Esophagus squamous epithelium (tissue), 5 donors: ENCODE measurements at places on chromosomes 4 and X.

DNA sequence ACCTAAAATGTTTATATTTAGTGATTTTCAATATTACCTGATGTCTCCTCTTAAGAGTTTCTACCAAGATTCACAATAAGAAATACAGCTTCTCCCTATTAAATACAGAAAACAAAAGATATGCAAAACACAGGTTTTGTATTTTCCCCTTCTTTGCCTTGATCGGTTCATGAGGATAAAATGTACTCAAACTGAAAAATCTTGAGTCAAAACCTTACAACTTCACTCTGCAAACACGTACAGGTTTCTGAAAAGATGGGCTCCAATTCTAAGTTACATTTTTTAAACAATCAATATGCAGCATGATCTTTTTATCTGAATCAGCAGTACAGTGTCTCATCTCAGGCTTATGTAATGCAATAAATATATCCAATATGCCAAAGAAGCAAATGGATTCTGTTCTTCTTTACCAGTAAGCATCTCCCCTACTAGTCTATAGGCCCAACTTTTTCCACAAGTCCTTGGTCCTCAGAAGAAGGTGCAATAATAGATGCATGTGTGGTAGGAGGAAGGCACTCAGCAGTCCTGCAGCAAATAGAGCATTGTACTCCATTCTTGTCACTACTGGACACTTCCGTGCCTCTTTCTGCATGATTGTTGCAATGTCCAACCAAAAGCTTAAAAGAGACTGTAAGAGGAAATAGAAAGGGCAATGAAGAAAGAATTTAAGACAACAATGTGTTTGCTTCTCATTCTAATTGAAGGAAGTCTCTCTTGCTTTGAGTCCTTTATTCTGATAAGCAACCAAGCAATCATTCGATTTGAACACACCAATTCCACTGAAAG lies 3.2 kb downstream of the MAPK10 start:
- DNase-seq = no peak

DNA sequence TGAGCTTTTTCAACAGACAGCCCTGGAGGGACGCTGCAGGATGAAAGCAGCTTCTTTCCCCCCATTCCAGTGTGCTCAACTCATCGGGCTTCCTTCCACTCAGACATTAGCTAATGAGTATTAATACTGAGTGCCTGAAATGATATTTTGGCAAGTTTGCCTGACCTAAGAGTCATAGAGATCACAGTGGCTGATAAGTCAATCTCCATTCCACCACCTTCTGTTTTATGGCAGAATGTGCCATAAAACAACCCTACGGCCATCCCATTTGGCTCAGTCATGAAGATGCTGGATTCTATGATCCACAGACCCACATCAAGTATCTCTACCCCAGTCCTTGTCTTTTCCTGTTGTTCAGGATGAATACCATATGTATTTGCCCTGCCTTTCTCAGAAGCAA lies 48.3 kb upstream of the MAB21L2 start:
- DNase-seq = no peak

DNA sequence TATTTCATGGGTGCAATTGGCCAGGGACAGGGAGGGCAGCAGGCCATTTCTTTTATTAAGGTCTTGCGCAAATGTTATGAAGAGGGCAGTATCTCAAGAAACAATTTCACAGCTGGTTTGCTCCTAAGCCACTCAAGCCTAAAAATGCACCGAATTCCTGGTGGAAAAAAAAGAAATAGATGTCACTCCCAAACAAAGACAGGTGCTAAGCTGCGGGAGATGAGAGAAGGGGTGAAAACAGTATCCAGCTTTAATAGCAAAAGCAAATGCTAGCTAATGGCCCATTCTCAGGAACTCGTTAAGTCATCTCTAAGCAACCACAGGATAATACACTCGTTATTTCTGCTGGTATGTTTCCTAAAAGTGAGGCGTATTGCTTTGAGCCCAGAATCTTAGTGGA lies 116.4 kb downstream of the ARX start:
- no peak for DNase-seq

GRCh38 chr4:79073471-79073870 lies 134.2 kb upstream of the PAQR3 start:
- no peak for DNase-seq

DNA sequence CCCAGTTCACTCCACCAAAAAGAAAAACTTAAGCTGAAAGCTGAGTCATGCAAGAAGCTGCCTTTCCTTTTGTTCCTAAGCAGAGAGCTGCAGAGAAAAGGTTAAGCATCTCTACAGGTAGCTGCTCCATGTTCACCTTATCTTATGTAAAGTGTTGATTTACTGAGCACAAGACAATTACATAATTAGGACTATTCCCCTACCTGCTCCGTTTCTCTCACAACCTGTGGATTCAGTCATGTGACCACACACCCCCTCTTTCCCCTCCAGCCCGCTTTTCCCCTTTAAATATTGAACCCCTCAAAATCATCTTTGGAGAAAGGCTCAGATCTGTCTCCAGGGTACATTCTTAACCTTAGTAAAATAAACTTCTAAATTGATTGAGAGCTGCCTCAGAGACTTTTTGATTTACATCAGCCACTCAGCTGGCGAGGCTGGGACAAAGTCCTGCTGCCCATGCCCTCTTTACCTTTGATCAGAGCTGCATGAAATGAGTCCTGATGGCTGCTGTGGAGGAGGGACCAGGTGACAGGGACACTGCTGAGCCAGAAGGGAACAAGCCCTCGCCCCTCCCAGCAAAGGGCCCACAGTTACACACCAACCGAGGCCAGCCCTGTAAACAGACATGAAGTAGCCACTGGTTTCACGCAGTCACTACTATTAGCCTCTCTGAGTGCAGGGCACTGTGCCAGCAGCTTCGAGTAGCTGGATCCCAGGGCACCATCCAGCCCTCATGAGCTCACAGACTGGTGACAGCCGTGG lies 53.9 kb upstream of the C4orf50 start:
- no peak for DNase-seq

GRCh38 chrX:102958794-102959193 lies 21.7 kb downstream of the RAB40AL start:
- DNase-seq = no peak

DNA sequence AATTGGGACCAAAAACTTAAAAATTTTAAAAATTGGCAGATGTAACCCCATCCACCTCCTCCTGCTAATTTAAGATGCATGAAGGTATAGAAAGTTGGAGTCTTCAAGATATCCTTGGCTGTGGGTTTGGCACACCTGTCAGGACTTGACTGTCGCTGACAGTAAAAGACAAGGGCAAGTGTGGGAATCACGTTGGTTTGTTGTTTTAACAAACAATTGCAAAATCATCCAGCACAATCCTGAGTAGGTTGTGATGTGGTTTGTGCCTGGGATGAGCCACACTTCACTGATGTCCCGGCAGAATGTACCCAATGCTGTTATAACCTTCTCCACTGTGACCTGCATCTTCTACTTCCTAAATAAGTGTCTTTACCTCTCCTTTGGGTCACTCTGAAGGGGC lies 24.0 kb downstream of the HOPX start:
- DNase-seq = no peak

- no peak for DNase-seq
Measured at GRCh38 chr4:141469392-141469791, 167.0 kb upstream of the IL15 start.

DNA sequence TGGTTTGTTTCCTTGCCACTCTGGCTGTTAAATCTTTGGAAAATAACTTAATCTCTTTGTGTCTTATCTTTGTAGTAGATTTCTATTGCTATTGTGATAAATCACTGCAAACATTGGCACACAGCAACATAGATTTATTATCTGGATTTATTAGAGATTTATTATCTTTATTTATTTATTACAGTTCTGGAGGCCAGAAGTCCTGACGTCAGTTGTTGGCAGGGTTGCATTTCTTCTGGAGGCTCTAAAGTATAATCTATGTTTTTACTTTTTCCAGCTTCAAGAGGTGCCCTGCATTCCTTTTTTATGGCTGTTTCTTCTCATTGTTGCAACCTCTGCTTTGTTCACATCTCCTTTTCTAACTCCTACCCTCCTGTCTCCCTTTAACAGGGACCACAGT lies 542.8 kb downstream of the GRXCR1 start:
- DNase-seq = no peak

- no peak for DNase-seq
Measured at GRCh38 chr4:7722766-7723387, 216.8 kb downstream of the AFAP1 start.

GRCh38 chr4:36218121-36218520 lies 26.2 kb downstream of the ARAP2 start:
- no peak for DNase-seq

DNA sequence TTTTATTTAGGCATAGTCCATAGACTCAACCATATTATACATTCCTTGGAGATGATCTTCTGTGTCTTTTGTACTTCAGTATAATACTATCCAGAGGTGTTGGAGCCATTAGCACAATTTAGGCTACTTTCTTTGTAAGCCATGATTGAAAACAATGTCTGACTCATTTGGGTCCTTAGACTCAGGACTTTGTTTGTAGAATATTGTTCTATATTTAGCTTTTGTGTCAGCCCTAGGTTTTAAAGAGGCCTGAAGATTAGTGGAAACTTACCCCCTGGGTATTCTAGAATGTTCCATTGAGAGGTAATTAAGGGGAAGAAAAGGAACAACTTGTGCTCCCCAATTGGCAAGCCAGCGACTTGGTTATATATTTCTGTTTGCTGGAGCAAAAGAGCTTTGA lies 145.2 kb upstream of the SCML1 start:
- no peak for DNase-seq

GRCh38 chr4:15163284-15163645 lies 161.0 kb downstream of the CPEB2 start:
- no peak for DNase-seq

GRCh38 chrX:95797344-95797743 lies 887.3 kb upstream of the DIAPH2 start:
- DNase-seq = no peak

DNA sequence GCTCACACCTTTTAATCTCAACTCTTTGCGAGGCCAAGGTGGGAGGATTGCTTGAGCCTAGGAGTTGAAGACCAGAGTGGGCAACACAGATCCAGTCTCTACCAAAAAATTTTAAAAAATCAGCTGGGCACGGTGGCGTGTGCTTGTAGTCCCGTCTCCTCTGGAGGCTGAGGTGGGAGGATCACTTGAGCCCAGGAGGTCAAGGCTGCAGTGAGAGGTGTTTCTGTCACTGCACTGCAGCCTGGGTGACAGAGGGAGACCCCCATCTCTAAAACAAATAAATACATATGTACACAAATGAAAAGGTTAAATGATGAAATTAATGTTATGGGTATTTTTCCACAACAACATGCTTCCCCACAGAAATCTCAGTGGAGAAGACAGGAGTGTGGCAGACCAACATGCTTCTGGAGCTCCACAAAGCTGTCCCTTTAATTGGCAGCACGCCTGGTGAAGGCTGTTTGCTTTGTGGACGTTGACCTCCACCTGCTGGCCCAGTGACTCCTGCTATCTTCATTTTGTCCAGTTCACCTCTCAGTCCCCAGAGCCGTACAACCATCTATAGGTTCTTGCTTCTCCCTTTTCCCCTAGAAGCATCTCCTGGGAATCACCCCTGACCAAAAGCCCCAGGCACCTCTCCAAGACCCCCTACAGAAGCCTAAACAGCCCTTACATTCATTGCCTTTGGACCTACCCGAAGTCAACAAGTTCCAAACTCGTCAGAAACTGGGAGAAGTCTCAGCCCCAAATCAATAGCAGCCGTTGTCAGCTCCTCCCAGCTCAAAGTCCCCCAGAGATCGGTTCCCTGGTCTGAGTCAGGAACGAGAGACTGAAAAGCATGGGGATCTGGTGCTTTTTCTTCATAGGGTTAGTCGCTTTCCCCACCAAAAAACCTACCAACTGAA lies 36.4 kb upstream of the CD99 start:
- DNase-seq = no peak

DNA sequence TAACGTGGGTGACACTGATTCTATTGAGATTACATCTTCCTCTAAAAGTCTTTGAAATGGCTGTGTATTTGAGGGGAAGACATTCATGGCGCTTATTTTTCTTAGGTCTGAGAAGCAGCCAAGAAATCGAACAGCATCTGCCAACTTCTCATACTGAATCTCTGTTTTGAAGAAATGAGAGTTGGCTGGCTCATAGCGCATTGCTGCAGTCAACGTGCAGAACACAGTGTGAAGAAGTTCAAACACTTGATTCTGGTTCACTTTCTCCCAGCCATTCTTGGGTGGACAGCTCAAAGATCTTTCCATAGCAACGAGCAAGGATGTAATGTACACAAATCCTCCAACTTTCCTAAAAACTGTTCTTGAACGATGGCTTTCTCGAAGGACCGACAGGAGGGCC lies 156.5 kb downstream of the WDFY3 start:
- no peak for DNase-seq

GRCh38 chr4:16206848-16207247 lies 19.4 kb downstream of the TAPT1 start:
- DNase-seq = no peak

GRCh38 chr4:6732441-6733357 lies 16.7 kb downstream of the BLOC1S4 start:
- no peak for DNase-seq

GRCh38 chr4:73713650-73714049 lies 26.7 kb upstream of the CXCL8 start:
- no peak for DNase-seq

- DNase-seq = no peak
Measured at GRCh38 chr4:106273831-106274230, 42.2 kb downstream of the TBCK start.

- DNase-seq = no peak
Measured at GRCh38 chr4:137370206-137370633, 162.1 kb downstream of the PCDH18 start.

DNA sequence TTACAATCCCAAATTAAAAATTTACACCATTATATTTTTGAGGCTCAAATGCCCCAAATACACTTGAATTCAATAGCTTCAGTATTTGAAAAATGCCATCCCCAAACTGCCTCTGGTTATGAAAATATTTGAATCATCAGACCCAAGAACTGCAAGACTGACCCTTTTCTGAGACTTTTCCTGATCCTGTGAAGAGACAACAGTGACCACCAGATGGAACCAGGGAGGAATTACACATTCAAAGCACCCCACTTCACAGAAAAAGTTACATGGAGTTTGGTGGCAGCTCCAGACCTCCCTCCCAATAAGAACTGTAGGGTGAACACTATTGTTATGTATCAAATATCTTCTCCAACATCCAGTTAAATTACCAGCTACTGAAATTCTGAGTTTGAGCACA lies 44.0 kb upstream of the SCD5 start:
- no peak for DNase-seq

GRCh38 chrX:69182818-69183380 lies 17.6 kb upstream of the PJA1 start:
- no peak for DNase-seq

DNA sequence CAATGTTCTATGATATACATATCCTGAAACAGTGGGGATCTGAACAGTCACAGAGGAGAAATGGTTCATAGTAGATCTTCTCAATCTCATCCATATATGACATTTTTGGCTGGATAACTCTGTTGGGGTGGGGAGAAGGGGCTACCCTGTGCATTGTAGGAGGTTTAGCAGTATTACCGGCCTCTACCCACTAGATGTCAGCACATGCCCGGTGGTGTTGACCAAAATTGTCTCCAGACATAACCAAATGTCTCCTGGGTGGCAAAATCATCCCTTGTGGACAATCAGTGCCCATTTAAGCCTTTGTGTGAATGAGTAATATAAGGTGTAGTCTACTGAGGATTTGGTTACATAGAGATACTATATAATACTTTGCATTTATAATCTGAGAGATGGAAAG lies 89.9 kb downstream of the PLS3 start:
- no peak for DNase-seq

- no peak for DNase-seq
Measured at GRCh38 chr4:95572304-95572991, 23.7 kb upstream of the UNC5C start.

GRCh38 chr4:184500748-184501589 lies 26.6 kb upstream of the IRF2 start:
- DNase-seq = no peak
